Activated CD8-positive, alpha-beta T cell treated with anti-CD3 and anti-CD28 coated beads, Interleukin-2, amount 10 ng/mL, durations not matched to agents 7 days and 5 days (primary cell): ENCODE measurements at places on chromosomes 2 and 18.

GRCh38 chr18:58385472-58385871 lies 243.4 kb downstream of the ALPK2 start:
- no peak for DNase-seq

- DNase-seq, result no peak
These were observed 72.8 kb upstream of the YPEL5 start for GRCh38 chr2:30074023-30074422.

GRCh38 chr18:50080316-50080715 lies 114.6 kb downstream of the MYO5B start:
- no peak for DNase-seq

DNA sequence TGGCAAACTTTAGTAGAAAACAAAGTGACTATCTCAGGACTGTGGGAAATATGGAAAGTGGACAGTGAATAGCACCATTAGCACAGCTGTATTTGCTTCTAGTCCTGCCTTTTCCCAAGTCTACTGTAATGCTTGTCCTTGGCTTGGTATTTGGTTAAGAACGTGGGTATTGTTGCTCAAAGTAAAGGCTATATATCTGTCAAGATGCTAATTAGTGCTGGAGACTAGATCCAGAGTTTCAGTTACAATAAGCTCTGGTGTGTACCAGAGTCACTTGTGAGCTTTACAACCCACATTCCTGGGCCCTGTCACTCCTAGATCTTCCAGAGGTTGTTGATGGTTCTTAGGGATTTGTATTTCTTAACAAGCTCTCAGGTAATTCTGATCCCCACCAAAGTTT lies 313.6 kb downstream of the SLC8A1 start:
- DNase-seq, result no peak

DNA sequence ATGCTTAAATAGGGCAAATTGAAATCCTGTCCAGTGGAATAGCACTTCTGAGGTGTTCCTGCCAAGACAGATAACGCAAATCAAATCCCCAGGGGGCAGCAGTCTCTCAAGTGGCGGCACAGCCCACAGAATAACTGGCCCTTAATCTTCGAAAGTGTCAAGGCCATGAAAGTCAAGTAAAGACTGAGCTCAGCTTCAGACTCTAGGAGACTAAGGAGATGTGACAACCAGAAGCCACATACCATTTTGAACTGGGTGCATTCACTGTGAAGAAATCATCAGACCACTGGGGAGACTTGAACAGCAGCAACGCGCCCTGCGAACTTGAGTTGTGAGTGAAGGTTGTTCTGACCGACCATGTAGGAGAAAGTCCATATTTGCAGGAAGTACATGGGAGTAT lies 66.0 kb upstream of the ASAP2 start:
- DNase-seq, result no peak

- no peak for DNase-seq
These were observed 11.4 kb downstream of the FHOD3 start for GRCh38 chr18:36308711-36309435.

- no peak for DNase-seq
These were observed 74.8 kb downstream of the WDSUB1 start for GRCh38 chr2:159211447-159212396.

- no peak for DNase-seq
These were observed 7.4 kb downstream of the MCEE start for GRCh38 chr2:71122387-71123298.

DNA sequence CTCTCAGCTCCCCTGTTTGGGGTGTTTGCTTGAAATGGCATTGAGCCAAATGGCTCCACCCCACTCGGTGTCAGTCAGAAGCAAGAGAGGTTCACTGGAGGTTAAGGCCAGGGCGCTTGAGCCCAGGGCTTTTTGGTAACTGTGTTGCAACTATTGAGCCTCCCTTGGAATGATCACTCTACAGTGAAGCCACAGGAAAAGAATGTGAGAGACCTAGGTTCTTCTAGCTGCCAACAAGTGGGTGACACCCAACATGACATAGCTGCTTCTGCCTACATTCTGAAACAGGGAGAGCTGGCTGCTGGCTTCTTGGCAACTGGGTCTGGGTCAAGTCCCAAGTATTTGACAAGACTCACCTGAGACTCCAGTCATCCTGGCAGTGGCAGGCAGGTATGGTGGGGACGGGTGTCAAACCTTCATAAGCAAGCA lies 7.1 kb upstream of the GRHL1 start:
- no peak for DNase-seq

DNA sequence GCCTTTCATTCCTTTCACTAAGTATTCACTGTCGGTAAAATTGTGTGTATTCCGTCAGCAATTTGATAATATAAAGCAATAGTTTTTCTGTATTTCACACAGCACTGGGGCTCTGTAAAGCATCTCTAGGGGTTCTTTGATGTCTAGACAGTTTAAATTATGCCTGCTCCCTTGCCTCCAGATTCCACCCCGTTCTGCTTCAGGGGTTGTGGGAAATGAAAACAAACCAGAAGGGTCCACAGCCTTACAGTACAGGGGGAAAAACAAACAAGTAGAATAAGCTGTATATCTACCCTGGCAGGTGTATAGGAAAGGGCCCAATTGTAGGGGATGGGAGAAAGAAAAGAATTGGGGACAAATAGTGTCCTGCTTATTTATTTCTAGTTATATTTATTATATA lies 63.1 kb downstream of the ASXL3 start:
- no peak for DNase-seq

GRCh38 chr2:59529726-59530125 lies 1023.7 kb downstream of the BCL11A start:
- DNase-seq, result no peak

- DNase-seq, result peak; percentile 32
These were observed 122.9 kb upstream of the ACVR1C start for GRCh38 chr2:157751462-157752058.

- no peak for DNase-seq
These were observed 70.6 kb downstream of the ACVR1 start for GRCh38 chr2:157805519-157805918.

- DNase-seq, result no peak
These were observed 15.4 kb downstream of the PECR start for GRCh38 chr2:216066230-216066629.

DNA sequence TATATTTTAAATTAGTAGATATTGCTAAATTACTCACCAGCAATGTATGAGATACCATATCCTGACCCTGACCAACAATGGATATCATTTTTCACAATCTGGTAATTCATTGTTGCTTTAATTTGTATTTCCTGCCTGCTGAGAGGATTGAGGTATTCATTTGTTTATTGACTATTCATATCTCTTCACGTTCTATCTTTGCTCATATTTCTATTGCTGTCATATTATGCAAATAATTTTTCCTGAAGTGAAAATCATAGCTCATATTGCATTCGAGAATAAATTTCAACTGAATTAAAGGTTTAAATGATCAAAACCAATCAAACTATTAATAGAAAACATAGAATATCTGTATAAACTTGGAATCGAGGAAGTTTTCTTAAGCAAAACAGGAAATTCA lies 31.0 kb downstream of the INO80D start:
- no peak for DNase-seq

- no peak for DNase-seq
These were observed 90.0 kb upstream of the HS6ST1 start for GRCh38 chr2:128408349-128409305.

DNA sequence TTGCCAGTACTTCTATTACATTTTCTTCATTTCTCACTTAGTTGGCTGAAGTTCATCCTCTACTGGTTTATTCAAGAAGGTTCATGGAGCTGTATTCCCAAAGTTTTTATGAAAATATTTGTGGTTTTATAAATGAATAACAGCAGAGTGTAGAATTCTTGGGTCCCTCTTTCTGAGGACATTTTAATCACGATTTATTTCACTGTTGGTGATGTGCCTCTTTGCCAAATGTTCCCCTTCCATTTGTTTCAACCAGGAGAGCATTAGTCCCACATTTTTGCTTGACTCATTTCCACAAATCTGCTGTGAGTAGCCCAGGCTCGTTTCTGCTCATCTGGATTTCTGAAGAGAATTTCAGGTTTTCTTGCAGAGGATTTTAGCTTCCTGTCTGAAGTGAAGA lies 20.8 kb downstream of the COPS7B start:
- no peak for DNase-seq

DNA sequence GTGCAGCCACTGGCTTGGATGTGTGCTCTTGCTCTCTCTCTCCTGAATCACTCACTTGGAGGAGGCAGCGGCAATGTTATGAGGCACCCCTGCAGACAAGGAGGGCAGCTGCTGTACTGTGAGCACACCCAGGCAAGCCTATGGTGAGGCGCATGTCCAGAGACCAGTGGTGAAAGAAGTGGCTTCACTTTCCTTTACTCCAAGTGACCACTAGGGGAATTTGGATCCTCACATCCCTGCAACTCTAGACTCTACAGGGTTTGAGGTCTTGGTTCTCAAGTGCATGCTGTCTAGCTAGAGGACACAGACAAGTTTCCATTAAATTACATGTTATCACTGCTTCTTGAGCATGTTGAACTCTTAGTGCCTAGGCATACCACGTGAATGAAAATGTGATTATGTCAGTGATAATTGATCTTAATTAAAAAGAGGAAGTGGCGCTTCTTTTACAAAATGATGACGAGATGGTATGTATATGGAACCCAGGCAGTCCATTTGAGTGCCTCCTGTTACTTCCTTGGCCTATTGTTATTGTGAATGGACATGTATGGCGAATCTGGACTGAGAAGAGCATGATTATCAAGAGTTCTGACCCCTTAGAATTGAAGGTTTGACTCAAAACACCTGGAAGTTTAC lies 181.0 kb upstream of the CDH2 start:
- DNase-seq, result no peak

DNA sequence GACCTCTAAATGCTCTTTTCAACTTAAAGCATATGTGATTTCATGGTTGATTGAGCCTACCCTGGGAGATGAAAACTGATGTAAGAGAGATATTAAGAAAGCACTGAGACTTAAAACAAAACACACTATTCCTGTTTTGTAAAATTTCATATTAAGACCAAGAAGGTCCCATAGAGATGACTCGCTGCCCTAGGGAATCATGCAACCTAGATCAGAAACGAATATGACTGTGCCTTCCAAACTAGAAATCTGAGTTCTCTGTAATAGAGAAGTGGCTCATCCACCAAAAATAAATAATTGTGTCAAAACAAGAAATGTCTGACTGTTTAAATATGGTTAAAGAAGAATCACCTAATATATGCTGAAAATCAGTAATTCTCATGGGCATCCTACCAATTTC lies 776.8 kb upstream of the SOX11 start:
- no peak for DNase-seq

- peak; percentile 95 for DNase-seq
These were observed 10.2 kb downstream of the NFATC1 start for GRCh38 chr18:79405781-79406575.

DNA sequence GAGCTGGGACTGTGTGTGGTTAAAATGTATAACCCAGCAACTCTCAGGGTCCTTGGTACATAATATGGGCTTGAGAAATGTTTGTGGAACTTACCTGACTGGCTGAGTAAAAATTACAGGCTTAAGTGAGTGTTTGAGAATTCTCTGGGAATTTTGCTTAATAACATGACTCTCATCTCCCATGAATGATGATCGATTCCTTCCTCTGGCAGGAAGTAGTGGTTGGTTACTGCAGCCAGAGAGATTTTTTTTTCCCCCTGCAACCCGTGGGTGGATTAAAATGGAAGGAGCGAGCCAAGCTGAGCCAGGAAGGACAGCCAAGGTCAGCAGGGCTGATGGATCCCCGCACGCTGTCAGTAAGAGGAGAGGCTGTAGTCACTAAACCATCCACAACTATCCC lies 40.6 kb upstream of the RFX8 start:
- no peak for DNase-seq

- no peak for DNase-seq
These were observed 183.2 kb downstream of the FAM210A start for GRCh38 chr18:13543144-13543543.

DNA sequence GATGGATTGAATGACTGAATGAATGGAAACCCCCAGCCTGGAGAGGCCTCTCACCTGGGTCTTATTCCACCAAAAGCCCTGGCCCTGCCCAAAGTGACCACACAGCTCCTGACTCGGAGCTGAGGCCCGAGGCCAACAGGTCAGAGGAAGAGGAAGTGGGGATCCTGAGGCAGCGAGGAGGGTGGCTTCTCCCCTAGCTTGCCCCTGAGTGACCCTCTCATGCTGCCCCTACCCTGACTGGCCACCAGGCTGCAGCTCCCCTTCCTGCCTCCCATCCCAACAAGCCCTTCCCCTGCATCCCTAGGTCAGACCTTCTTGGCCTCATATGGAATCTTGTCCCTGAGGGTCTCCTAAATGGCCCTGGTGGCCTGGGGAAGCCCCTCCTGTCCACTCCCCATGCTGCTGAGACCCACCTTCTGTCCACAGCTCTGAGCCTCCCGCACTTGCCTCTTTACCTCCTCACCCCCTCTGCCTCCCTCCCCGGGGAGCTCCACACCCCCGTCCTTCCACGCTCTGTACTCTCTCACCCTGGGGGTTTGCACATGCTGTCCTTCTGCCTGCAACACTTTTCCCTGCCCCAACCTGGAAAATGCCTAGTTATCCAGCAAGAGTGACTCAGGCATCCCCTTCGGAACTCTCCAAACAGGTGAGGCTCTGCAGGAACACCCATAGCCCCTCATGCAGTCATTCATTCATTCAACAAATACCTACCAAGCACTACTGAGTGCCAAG lies 134.8 kb upstream of the HDAC4 start:
- no peak for DNase-seq

GRCh38 chr2:160916300-160916699 lies 243.9 kb upstream of the TANK start:
- no peak for DNase-seq

DNA sequence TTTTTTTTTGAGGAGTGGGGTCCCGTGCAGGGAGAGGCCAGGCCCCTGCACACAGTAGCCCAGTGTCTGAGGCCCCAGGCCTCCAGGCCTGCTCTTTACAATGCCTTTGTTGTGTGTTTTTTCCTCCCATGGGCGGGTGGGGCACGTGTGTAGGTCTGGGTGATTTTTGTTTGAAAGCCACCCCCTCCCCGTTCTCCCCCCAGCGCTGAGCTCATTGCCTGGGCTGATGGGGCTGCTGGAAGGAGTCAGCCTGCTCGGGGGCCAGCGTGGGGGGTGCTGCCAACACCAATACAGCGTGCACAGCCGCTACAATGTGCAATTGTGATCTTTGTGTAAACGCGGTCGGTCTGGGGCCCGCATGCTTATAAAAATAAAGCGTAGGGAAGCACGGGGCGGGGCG lies 142.7 kb downstream of the DYSF start:
- DNase-seq, result no peak

GRCh38 chr2:3434654-3435053 lies 55.2 kb downstream of the TRAPPC12 start:
- DNase-seq, result no peak

GRCh38 chr2:54936766-54937165 lies 113.5 kb downstream of the RTN4 start:
- DNase-seq, result no peak

DNA sequence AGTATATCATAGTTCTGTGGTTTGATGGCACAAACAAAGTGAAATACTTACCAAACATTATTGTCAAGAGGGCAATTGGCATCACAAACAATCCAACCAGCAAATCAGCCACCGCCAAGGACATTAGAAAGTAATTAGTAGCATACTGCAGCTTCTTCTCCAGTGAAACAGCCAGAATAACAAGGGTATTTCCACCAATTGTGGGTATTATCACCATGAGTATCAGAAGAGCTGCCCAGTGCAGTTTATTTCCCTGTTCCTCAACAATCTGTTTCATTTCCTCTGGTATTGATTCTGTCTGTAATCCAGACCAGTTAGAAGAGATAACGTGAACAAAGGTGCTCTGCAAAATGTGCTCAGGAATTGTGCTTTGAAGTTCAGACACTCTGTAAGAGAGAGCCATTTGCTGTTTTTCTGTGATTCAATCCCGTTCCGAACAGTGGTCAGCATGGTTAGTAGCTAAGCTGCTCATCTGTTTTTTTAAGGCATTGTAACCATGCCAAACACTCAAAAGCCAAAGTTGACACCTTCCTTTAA lies 1.4 kb downstream of the HTR2B start:
- no peak for DNase-seq
